NCI-H2081 treated with DMSO at 0.1 percent for 48 hours (cell line): ENCODE measurements at places on chromosomes 16 and 17.

DNA sequence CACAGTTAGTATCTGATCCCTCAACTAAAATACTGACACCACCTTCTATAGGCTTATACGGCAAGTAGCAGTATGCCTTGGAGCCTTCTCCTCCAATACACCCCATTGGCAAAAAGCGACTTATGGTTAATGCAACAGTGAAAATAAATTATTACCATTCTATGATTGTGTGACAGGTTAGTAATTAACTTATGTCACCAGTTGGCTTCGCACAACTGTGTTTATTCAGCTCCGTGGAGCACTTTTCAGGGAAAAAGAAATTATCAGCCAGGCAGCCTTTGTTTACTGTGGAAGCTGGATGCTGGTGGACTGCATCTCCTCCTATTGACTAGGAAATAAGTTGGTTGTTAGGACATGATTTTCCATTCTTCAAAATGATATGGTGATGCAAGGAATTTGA lies 833.8 kb upstream of the RBFOX1 start:
- DNase-seq, result no peak

- no peak for DNase-seq
These were observed 100.2 kb downstream of the CMIP start for GRCh38 chr16:81544700-81545271.

- no peak for DNase-seq
These were observed 95.2 kb upstream of the CIBAR2 start for GRCh38 chr16:85207357-85207921.

GRCh38 chr16:53945996-53946395 lies 242.0 kb downstream of the FTO start:
- no peak for DNase-seq

DNA sequence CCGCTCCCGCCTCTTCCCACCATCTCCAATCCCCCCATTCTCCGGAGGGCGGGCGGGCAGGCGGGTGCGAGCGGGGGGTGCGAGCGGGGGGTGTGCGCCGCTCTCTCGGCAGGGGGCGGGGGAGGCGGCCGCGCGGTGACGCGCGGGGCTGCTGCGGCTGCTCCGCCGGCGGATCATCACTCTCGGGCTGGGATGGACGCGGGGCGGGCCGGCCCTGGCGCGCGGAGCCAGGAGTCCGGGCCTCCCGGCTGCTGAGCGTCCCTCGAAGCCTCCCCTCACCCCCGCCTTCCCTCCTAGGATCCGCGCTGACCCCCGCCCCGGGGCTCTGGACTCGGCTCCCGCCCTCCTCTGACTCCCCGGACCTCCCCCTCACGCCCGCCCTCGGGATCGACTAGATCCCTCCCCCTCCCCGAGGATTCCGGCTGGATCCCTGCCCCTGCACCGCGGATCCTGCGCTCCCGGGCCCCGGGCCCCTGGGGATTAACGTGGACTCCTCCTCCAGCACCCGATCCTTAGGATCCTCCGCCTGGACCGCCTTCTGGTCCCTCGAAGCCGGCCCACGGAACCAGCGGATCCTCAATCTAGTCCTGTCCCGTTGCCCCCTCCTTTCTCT lies 946 bp upstream of the TMEM256 start:
- DNase-seq, result no peak
